Hematopoietic multipotent progenitor cell treated with erythropoietin and hydrocortisone succinate and interleukin-3 and kit ligand, for 8 days (in vitro differentiated cells): ENCODE measurements at places on chromosomes 11 and 22.

DNA sequence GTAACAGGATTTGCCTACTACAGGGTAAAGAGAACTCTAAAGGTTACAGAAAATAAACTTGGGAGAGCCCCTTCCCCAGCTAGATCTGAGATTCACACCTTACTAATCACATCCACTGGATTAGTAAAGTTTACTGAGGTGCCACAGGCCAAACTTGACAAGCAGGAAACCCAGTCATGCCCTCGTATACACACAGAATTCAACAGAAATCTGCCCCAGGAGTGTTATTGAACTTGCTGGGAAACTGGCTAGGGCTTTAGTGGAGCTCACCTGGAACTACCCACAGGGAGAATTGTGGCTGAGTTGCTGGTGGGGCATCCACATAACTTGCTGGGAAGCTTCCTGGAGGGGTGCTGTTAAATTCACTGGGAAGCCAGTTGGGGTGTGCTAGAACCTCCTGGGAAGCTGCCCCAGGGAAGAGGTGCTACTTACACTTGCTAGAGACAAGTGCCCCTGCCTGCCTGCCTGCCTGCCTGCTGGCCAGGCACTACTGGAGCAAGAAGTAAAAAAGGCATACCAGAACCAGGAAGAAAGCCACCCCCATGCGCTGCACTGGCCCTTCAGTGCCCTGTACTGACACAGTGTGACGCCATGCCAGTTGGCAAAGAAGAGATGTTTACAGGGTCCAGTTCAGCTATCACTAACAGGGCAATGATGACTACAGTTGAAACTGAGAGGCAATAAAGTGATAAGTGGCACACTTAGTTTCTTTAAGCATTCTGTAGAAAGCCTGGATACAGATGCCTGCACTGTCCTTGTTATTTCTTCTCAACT is 106.5 kb downstream of the ALX4 start:
- DNase-seq = no peak

GRCh38 chr11:41781441-41781840 is 322.0 kb upstream of the LRRC4C start:
- DNase-seq = no peak

- DNase-seq = no peak
Measured at GRCh38 chr22:44247923-44248892, 64.5 kb downstream of the SHISAL1 start.

DNA sequence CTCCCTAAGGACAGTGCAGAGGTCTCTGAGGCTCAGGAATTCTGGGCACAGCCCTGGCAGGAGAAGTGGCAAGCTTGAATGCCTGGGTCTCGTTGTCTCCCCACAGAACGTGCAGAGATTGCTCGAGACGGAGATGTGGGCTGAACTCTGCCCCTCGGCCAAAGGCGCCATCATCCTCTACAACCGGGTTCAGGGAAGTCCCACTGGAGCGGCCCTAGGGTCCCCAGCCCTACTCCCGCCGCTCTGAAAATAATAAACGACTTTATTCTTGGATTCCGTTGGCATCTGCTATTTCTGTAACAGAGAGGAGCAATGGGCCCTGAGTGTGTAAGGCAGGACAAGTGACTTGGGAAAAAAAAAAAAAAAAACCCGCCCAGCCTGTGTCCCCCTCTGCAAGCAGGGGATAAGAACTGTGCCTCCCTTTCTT is 591 bp upstream of the DNAJC4 start:
- DNase-seq = no peak

DNA sequence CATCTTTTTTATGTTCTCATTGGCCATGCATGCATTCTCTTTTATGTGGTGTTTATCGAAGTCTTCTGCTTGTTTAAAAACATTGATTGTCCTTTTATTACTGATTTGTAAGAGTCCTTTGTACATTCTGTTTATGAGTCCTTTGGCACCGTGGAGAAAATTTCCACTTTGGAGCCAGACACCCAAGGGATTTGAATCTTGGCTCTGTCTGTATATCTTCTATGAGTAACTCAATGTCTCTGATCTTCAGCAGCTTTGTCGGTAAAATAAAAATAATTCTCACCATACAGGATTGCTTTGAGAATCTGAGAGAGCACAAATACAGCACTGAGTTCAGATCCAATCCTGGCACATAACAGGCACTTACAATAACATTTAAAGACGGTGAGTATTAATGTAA is 12.8 kb upstream of the SORL1 start:
- no peak for DNase-seq

DNA sequence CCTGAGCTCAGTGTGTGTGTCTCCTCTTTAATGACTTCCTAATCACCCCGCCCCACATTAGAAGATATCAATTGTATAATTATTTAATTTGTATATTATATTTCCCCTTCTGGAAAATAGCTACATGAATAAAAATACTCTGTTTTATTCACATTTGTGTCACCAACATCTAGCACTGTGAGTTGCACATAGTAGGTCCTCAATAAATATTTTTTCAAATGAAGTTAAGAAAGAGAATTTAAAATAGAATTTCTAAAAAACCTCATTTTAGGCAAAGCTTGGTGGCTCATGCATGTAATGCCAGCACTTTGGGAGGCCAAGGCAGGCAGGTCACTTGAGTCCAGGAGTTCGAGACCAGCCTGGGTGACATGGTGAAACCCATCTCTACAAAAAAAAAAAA is 59.7 kb downstream of the FAM83F start:
- DNase-seq = no peak

- DNase-seq = no peak
Measured at GRCh38 chr22:24240381-24240780, 4.5 kb downstream of the GGT5 start.

- DNase-seq = no peak
Measured at GRCh38 chr22:32874976-32875375, 73.5 kb downstream of the TIMP3 start.

- no peak for DNase-seq
Measured at GRCh38 chr22:44944883-44945601, 64.8 kb downstream of the PHF21B start.

DNA sequence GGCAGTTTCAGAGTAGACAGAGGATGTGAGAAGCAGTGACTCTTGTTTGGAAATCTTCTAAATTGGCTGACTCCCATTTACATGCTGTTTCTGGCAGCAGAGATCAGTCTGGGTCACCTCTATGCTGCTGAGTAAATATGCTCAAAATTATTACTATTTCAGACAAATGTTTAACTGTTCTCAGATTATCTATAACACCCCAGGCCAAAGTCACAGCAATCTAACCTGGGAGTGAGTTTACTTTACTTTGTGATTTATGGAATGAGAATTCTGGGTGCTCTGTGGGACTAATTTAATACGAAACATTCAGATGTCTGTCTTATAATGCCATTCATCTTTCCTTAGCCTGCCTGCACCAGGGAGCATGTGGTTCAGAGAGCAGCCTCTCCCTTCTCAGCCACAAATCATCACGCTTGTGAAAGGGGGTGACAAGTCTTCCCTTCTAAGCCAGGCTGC is 282.5 kb upstream of the MPPED2 start:
- DNase-seq = no peak

GRCh38 chr11:114482114-114482513 is 42.8 kb downstream of the REXO2 start:
- no peak for DNase-seq

DNA sequence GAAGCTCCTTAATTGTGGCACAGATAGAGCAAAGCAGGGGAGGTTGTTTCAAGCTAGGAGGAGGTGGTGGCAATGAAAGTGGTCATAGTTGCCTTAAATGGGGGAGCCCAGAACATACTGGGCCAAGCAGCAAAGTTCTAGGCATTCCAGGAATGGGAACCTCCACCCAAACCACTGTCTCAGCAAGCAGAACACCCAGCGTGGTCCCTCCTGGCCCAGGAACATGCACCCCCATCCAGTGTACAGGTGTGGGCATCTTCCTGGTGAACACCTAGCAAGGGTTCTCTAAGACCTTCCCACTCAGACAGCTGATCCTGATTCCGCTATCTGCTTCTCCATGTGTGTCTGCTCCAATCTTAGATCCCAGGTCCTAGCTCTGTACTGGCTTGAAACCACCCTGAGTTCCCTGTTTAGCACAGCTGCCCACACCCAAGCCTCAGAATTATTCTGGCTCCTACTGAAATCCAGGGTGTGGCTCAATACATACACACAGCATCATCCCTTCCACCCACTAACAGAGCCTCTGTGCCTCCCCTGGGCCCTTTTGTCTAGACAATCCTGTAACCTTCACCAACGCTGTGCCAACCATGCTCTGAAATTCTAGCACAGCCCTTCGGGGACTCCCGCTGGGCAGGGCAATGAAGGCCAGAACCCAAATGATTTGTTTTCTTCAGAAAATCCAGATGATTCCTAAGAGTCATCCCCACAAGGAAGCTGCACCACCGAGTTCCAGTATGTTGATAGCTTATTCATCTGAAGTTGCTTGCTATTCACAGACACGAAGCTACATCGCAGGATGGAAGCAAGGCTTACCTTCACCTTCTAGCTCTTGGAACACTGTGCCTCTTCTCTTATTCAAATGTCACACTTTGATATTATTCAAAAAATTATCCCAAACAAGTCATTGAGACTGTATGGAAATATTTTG is 76.6 kb downstream of the ABTB2 start:
- no peak for DNase-seq

DNA sequence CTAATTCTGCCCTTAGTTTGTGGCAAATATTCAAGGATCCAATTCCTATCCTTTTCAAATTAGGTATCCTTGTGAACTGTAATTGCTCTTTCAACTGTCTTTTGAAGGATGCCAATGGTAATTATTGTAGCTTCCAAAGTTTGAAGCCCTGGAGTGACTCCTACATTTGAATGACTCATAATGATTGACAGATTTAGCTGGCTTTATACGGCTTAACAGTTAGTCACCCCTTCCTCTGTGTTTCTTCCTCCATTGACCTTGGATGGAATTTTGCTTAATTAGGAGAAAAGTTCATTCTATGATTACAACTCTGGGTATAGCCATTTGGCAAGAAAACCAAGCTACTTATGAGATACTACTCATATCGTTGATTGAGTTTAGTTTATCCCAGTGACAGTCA is 639.3 kb upstream of the KIRREL3 start:
- no peak for DNase-seq

DNA sequence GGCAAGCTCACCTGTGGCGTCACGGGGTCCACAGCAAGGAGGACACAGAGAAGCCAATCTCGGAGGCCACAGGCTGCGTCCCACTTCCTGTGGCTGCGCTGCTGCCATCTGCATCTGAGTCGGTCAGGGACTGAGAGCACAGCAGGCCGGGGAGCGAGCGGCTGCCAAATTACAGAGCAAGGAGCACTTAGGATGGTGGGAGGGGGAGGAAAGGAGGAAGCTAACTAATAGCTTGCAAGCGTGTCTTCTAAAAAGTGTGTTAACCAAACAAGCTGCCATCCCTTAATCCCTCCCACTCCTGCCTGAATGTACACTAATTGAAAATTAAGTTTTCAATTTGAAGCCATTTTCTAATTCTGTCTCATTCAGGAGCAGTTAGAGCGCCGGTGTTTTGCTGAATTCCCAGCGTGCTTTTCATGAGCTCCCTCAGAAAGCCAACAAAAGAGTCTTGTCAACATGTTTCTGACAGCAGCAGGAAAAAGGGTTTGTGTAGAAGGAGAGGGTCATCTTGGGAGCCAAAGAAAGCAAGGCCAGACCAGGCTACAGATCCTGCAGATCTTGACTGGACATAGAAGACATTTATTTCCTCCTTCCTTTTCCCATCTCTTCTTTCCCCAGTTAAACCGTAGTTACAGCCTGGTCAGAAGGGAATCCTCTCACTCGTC is 42.4 kb upstream of the API5 start:
- no peak for DNase-seq

GRCh38 chr11:98110030-98110429 is 910.7 kb upstream of the CNTN5 start:
- no peak for DNase-seq

GRCh38 chr11:67301951-67302516 is 1.3 kb upstream of the SSH3 start:
- DNase-seq = no peak

DNA sequence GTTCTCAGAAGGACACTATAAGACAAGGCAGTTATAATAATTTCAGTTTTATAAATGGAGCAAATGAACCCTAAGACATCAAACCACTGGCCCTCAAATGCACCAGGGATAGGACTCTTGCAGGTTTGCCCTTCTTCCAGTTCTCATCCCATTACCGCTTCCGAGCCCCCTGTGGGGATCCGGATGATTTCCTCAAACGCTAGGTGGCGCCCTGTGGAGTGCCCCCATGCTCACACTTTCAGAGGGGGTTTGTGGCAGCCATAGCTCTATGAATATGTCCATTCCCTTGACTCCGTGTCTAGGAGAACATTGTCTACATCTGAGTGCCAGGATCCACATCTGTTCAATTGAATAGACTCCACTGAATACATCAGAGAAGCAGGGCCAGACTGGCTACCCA is 816.3 kb downstream of the NTM start:
- DNase-seq = no peak

DNA sequence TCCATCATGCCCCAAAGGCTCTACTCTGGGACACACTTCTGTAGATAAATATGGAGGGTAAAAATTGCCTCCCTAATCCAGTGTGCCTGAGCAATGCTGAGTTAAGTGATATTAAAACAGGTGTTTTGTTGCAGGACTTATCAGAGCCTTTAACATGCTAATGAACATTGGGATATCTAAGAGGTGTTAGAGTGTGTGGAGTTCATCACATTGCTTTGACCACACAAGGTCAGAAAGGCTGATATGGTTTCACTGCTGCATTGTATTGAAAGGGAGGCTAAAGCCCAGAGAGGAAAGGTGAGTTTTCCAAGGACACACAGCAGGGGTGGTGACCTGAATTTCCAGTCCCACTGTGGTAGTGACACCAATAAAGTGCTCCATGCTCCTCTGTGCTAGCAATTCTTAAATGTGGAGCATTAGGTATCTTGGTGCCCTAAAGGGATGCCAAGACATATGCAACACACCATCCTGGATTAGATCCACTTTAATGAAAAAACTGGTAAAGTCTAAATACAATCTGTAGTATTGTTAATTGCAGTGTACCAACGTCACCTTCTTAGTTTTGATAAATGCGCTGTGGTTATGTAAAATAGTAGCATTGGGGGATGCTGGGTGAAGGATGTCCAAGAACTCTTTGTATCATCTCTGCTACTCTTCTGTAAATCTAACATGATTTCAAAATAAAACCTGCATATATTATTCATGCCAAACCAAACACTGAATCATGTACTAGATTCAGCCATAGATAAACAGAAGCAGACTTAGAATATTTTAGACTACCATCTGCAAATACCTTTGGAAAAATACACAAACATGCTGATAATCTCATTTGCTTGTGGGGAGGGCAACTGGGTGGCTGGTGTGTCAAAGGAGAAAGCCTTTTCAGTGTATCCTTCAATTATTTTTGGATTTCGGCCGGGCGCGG is 45.8 kb downstream of the MIAT start:
- DNase-seq = no peak

DNA sequence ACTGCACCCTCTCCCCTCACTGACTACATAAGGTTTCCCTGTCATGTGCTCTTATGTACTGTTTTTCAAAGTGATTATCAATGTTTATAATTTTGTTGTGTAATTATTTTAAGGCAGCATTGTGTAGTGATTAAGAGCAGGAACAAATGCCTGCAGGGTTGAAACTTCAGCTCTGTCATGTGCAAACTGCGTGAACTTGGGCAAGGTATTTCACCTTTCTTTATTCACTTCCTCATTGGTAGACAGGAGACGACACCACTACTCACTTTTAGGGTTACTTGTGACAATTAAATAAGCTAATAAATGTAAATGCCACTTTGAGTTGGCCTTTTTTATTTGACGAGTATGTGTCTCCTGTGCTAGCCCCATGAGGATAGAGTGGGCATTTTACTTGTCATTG is 86.5 kb upstream of the E2F8 start:
- DNase-seq = no peak
